ENCODE measurements at places on chromosomes 7 and 10.

- DNase-seq = no peak
Observed at GRCh38 chr10:125843603-125844329, 20.4 kb downstream of the BCCIP start.

DNA sequence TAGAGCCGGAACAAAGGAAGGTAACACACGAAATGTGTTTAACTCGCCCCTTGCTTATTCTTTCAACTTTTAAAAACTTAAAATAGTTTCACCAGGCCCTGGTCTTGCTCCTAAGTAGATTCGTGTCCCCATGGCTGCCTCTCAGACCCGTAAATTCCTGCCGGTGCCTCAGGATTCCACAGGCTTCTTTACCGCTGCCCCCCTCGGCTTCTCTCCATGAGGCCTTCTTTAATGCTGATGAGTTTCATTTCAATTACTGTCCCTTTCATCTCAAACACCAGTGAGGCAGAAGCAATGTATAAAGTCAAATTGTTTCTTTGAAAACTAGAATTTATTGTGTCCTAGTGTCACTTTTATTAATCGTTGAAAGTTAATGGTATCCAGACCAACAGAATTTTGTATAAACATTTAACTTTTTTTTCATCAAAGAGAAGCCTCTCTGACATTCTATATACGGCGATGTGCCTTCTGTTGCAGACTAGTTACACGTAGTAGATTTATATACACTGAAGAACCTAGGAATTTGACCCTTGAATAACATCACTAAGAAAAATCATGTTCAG, 225.2 kb downstream of the C7orf25 start:
- DNase-seq = no peak

DNA sequence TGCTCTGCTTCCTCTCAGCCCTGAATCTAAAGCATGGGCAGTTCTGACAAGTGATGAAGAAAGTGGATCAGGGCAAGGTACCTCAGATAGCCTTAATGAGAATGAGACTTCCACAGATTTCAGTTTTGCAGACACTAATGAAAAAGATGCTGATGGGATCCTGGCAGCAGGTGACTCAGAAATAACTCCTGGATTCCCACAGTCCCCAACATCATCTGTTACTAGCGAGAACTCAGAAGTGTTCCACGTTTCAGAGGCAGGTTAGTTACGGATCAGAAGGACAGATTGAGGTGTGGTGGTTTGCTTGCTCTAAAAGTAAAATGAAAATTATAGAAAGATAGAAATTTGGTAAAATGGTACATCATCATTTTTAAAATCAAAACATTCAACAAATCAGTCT, 130.4 kb downstream of the AASS start:
- no peak for DNase-seq

- peak; percentile 69 for DNase-seq
Observed at GRCh38 chr7:90629297-90629918, 33.3 kb downstream of the CDK14 start.

- DNase-seq = no peak
Observed at GRCh38 chr10:27447540-27447939, 56.6 kb upstream of the RAB18 start.

DNA sequence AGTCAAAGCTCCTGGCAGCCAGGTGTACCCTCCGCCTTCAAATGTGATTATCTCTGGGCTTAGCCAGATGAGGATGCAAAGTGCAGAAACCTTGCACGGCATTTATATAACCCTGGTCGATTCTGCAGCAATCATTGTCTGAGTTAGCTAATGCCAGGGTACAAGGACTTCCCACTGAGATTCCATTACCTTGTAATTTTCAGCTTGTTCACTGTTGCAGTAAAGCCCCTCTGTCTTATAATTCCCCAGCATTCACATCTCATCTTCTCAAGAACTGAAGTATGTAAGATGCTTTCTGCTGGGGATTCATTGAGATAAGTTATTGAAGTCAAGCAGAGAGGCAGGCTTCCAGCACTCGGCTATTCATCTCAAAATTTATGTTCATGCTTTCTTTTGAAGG, 1090.6 kb upstream of the AUTS2 start:
- DNase-seq = no peak

DNA sequence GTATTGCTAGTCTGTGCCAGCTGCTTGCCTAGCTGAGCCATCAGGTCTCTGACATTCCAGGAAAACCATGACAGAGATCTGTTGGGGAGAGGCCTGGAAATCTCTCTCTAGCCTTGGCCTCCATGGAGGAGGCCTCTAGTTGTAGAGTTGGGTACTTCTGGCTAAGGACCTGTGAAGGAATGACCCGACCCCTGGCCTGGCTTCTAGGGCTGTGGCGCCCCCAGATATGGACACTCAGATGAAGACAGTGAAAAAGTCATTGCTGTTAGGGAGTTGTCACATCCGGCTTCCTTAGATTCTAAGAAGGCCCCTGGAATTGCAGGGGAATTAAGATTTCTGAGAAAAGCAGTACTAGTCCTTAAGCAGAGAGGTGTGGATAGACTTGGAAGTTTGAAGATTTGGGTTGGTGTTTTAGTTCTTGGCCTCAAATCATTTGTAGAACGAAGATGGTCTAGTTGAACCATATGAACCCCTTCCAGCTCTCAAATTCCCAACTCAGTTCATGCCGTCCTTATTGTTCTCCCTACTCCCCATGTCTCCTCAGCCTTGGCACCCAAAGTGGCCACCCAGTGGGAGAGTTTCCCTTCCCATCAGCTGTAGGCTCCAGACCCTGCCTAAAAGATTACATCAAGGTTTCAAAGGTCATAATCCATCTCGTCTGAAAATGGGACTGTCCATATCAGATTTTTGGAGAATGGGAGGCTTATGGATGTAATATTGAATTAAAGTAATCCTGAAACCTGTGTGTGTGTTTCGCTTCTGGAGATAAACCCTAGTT, 7.0 kb downstream of the HHEX start:
- no peak for DNase-seq

DNA sequence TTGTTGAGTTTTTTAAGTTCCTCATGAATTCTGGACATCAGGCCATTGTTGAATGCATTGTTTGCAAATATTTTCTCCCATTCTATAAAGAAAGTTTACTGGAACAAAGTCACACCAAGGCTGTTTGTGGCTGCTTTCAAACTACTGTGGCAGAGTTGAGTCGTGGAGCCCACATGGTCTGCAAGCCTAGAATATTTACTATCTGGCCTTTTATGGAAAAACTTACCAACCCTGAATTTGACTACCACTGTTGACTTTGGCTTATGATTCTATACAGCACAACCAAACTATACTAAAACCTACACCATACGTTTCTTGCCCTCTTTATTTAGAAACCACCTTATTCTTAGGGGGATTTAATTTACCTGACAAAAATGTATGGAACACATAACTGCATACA, 239.1 kb downstream of the KCNMA1 start:
- DNase-seq = no peak

All from GM12865 (cell line).